ENCODE measurements at places on chromosomes 2 and 18.

GRCh38 chr2:37797081-37797480 is 125.6 kb upstream of the CDC42EP3 start:
- DNase-seq = no peak

DNA sequence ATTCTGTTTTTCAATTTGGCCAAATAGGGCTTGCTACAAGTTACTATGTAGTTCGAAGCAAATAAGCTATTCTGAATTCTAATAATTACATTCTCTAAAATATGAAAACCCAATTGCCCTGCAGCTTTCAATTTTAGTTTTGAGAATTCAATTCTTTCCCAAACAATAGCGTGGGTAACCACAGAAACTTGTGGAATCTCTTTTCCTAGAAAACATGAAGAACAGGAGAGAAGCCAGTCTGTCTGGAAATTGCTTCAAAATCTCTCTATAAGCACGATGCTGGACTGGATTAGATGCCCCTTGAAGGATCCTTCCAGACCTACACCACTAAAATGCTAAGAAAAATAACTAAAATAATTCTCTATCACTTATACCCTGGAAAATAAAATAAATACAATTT is 115.0 kb downstream of the THADA start:
- no peak for DNase-seq

DNA sequence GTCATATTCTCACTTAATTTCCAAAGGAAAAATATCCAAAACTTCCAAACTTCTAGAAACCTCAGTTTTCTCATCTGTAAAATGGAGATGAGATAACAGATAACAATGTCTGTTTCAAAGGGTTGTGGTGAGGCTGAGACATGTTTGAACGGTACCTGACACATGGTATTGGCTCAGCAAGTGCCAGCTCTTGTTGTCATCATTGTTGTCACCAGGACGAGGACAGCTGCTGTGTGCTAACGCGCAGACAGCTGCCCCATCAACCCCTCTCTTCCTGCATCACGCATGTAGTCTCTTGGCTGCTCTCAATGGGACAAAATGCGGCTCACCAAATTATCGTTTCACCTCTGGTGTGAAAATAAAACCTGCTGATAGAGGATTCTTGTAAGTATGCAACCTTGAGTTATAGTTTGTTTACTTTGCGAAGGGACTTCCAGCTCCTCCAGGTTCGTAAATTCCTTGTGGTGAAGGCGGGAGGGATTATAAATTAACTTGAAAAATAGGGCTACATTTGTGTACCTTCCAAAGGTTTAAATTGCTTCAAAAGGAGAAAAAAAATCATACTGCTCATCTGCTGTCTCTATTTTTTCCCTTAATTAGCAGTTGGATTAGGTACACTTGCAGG is 605.4 kb downstream of the BCL11A start:
- no peak for DNase-seq

DNA sequence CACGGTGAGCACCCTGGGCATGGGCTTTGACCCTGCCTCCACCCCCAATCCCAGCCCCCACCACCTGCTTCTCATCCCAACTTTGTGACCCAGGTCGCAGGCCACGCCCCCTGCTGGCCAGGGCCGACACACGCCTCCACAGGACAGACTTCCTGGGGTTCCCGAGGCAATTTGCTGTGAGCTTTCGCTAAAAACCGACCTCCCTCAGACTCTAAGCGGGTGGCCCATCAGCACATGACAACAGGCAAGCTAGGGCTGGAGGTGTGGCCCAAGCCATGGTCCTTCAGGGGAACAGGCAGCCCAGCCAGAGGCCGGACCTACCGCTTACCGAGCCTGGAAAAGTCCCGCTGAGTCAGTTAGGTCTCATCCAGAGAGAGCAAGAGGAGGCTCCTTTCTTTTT is 31.9 kb downstream of the C1QL2 start:
- no peak for DNase-seq

DNA sequence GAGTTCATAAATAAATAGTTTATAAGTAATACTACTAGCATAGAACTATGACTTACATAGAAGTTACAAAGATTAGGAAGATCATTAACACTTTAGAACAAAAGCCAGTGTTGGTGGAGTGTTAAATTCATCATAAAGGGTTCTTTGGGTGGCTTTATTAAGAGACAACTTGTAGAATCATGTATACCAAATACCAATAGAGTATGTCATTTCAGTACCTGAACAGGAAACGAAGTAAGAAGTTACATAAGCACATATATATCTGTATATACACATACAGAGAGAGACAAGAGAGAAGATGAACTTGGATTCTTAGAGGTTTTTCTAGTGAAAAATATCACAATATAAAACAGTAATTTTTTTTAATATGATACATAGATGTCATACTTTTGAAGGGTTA is 82.5 kb upstream of the OTX1 start:
- DNase-seq = no peak

DNA sequence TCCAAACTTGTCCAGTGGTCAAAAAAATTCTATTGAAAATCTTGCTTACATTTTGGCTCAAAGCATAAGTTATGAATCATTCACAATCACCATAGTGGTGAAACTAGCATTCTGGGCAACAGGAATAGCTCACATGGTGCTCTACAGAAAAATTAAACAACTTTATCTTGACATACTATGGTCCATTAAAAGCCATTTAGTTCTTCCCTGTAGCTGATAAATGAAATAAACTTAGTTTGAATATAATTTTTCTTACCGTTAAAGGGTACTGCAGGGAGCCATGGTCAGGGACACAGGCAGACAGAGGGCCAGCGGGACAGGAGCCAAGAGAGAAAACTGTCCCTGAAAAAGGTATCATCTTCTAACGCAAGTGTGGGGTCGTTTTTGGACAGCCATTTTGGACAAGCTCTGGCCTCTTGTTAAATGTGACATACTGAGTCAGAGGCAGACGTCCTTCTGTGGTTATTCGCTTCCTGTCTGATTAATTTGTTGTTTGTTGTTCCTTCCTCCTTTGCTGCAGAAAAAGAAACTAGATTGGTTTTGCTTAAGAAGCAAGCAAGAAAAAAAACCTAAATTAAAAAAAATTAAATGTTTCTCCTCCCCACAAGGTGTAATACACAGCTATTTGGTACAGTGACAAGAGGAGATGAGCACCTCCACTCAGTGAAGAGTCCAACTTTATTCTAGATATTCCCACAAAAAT is at the start of gene WIPF1:
WIPF1 (minus strand) TSS at position 460 of the 703 bp plus-strand sequence. CDS start 12,231 bp downstream, outside the sequence.
- DNase-seq = no peak
